ENCODE measurements at places on chromosomes 5 and 9.
A peak's percentile ranks its signal among the peaks of the same experiment; 100 is the strongest.

GRCh38 chr5:121698690-121699089 is 153.0 kb upstream of the FTMT start:
- DNase-seq = peak; percentile 65

DNA sequence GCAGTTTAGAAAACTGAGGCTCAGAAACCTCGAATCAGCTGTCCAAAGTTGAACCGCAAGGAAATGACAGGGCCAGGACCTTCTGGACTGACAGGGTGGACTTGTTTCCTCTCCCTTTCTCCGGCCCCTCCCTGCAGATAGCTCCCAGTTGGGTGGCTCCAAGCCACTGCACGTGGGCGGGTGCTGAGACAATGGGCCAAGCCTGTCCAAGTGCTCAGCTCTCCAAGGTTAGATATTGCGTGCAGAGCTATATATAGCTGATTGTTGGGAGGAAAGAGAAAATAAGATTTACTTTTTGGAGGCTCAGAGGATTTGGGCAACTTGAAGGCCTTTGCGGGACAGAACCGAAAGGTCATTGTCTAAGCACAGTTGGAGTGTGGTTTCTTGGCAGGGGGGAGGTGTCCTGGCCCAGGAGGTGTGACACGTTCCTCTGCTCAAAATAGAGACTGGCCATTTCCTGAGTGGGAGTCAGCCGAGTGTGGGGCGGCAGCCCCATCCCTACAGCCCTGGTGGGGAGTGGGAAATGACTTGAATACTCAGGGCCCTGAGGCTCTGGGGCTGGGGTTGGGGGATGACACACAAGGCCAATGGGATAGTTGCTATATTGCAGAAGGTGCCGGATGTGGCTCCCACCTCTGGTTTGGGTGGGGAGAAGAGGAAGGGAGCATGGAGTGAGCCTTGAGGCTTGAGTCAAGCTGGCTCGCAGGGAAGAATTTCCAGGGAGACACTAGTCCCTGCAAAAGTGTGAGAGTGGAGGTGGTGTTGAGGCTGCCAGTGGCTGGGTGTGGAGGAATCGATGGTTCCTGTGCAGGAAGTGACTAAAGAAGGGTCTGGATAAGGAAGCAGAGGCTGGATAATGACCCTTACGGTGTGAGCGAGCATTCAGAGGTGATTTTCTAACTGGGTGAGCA is 44.4 kb upstream of the SMAD5 start:
- DNase-seq = peak; percentile 19

DNA sequence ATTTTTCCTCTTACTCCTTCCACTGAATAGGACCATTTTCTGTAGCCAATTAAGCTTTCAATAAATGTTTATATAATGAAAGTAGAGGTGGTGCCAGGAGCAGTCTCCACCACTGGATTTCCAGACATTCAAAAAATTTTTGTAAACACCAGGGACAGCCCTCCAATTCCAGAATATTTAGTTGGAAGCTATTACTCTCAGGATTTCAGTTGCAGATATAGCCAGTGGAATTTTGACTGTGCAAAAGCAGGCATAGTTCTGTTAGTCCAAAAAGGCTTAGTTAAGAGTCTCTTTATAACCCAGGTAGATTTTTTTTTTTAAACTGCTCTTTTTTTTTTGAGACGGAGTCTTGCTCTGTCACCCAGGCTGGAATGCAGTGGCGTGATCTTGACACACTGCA is 138.1 kb upstream of the DMRT1 start:
- no peak for DNase-seq

GRCh38 chr5:151157426-151158286 is at the start of gene ANXA6:
Gene ANXA6 (minus strand): TSS chr5:151157779. CDS start chr5:151147901, 9,878 bp downstream.
- DNase-seq = peak; percentile 82

DNA sequence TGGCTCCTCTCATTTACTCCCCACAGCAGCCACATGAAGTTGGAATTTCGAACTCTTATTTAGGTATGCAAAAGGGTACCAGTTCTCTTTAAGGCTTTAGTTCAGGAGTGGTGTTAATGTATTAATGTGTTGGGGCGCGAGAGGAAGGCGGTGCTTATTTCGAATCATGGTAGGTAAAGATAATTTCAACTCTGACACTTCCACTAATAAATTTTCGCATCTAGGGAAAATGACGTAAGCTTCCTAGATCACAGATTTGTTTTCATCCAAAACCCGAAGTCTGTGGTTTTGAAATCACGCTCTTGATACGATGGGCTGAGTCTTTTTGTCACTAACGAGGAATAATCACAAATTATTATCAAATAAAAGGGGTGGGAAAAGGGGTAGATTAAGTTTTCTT is 681 bp downstream of the PPWD1 start:
- no peak for DNase-seq

DNA sequence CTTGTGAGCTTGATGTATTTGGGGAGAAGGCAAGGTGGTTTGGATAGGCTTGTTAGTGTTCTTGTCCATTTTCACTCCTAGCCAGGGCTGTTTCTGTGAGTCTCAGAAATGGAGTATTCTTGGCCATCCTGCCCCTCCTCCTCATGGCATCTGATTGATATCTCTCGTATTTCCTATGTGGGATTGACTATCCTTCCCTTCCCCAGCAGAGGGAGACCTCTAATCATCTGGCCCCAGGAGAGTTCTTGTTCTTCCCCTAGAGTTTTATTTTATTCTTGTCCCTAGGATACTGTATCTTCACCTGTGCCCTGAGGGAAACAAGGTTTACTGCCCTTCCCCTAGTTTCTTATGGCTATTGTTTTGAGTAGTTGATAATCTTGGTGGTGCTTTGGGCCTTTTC is 114.4 kb downstream of the VPS13A start:
- peak; percentile 71 for DNase-seq

DNA sequence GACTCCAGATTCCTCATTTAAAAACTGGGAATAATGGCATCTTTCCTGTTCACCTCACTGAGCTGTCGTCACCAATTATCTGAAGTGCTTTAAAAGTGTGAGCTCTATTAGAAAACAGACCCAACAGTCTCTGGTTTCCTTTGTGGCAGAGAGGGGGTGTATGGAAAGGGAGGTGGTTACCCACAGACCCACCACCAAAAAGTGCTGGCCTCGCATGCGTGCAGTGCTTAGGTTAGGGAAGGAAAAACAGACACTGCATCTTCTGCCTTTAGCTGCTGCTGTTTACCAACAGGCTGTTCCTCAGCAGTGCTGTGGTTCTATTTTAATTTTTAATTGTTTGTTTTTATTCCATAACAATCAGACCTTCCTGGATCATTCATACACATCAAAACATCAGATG is 249.6 kb downstream of the PIK3R1 start:
- DNase-seq = no peak

- peak; percentile 3 for DNase-seq
Observed at GRCh38 chr5:178818094-178818493, 41.7 kb upstream of the ZNF354B start.

- DNase-seq = no peak
Observed at GRCh38 chr9:72497447-72498046, 23.9 kb upstream of the TMC1 start.

DNA sequence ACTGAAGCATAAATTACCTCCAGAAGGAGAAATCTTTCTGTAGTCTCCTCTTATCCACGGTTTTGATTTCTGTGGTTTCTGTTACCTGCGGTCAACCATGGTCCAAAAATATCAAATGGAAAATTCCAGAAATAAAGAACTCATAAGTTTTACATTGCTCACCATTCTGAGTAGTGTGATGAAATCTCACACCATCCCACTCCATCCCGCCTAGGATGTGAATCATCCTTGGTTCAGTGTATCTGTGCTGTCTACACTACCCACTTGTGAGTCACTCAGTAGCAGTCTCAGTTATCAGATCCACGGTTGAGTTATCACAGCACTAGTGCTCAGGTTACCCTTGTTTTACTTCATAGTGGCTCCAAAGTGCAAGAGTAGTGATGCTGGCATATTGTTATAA is 371.2 kb downstream of the NFIB start:
- no peak for DNase-seq

GRCh38 chr5:172533399-172534228 is 79.3 kb upstream of the SH3PXD2B start:
- DNase-seq = no peak

GRCh38 chr5:43553381-43553780 is 3.5 kb downstream of the PAIP1 start:
- DNase-seq = no peak

DNA sequence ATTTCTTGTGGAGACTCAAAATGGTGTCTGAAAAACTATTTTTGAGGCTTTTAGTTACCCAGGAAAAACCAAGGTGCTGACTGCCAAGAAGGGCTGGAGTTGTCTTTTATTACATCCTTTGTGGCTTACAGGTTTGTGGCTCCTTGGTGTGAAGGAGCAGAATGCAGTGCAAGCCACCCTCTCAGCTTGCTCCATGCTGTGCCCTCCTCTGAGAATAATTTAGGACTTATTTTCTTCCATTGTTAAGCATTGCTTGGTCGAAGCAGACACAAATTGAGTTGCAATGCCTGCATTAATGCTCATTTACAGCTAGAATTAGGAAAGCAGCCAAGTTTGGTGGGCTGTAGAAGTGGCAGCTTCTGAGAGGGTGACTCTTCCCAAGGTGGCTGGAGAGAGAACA is 272.2 kb downstream of the KIF4B start:
- no peak for DNase-seq

Measured in OCI-M1 (cell line).